ENCODE measurements at places on chromosomes 3 and 15.

DNA sequence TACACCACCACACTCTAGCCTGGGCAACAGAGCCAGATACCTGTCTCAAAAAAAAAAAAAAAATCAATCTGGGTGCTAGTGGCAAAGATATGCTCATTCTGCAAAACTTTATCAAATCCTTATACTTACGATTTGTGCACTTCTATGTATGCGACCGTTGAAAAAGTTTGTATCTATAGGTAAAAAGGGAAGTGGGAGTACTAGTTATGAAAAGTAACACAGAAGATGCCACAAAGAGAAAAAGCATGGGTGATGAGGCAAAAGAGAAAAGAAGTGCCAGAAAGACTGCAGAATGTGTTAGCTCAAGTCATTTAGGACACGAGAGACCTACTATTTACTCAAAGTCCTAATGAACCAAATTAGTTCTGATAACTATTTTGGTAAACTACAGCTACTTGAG lies 407.8 kb downstream of the SHQ1 start:
- no peak for DNase-seq

DNA sequence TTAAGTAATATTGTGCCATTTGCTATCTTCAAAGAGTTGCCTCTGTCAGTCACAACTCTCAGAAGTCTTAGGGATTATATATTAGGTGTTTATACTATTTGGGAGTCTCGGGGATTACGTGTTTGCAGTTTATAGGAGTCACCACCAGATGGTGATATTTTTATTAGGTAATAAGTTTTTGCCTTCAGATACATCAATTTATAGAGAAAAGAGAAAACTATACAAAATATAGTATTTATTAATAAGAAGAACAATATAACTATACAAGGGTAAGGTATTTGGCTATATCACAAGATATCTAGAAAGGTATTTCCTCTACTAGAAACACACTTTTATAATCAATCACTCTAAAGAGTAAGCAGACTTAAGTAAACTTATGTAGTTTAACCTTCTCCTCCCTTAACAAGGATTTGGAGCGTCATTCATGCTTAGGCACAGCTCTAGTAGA lies 10.7 kb upstream of the DHX36 start:
- peak; percentile 38 for DNase-seq

DNA sequence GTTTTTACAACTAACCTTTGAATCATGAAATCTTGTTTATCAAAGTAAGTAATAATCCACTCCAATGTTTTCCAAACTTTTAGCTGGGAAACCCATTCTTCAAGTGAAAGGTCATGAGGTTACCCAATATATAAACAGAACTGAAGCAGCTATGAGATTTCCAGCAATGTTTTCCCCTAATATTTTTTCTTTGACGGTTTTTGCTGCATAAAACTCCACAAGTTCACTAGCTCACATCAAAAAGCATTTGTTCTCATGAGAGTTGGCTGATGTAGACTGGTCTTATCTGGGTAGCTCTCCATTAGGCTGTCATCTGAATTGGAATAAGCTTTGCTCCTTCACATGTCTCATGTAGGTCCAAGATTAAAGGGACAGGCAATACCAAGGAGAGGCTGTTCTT lies 241.2 kb upstream of the LRRC3B start:
- no peak for DNase-seq

DNA sequence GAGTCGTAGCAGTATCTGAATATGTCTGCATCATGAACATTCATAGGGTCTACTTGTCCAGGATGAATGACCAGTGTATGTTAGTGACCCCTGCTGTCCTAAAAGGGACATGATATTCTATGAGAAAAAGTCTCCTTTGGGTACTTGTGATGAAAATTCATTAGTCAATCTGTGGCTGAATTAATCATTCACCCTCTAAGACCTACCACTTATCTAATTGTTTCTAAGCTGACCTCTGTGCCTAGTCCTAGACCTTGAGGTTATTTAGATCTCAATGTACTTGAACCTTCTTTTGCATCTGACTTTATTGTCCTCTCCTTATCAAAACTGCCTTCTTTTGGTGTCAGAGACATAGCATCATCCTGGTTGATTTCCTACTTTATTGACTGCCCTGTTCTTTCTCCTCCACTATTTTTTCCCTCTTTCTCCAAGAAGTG lies 799.3 kb downstream of the DIPK2A start:
- DNase-seq: no peak

DNA sequence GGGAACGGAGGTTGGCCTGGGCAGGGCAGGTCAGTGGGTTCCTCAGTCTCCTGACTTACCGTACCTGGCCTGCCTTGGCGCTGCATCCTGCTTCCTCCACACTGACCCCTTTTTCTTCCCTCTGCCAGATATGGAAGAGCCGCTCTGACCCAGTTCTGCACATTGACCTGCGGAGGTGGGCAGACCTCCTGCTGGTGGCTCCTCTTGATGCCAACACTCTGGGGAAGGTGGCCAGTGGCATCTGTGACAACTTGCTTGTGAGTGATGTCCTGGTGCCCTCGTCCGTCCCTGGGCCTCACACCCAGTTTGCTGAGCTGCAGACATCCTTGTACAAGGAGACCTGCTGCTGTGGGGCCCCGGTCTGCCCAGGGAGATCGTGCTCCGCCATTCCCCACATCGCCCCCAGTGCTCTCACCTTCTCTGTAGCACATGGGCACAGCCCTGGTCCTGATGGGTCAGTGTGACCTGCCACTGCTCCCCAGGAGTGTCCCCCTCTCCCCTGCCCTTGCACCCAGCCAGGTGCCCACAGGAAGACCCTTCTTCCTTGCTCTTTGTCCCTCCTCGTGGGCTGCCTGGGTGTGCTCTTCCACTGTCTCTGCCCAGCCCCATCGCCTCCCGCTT lies 21.0 kb downstream of the PPCDC start:
- no peak for DNase-seq

DNA sequence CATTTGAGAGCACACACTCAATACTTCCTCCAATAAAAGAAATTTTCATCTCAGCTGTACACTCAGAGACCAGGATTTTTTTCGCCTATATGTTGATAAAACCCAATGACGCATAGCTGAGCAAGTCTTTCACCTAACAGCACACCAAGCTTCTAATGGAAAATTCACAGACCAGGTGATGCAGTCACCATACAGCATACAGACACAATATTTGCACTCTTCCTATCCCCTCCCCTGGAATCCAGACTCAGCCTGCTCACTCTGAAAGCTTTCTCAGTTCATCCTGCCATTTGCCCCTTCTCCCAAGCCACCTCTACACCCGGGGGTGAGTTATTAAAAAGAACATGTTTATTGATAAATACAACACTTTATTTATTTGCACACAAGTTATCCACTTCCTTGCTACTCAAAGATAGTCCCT lies 1.7 kb downstream of the TBC1D5 start:
- peak; percentile 14 for DNase-seq

GRCh38 chr15:81161851-81162250 lies 27.8 kb downstream of the CFAP161 start:
- no peak for DNase-seq

- DNase-seq: no peak
Observed at GRCh38 chr15:67908756-67909155, 68.9 kb upstream of the RNU6-1 start.

DNA sequence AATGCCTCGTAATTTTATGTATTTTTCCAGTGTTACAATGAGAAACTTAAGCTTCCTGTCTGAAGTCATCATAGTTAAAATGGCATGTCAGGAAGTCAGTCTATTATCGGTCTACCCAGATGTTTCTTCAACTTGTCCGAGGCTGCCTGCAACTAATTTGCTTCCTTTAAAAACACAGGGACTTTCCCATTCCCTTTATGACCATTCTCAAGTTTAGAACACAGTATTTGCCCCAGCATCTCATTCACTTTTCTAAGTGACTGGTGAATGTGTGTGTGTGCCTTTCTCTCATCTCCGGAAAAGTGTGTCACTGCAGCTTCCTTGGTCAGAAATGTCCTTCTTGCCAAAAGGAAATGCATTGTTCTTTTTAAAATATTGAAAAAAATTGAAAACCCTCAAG lies 466.6 kb downstream of the RAP2B start:
- no peak for DNase-seq

DNA sequence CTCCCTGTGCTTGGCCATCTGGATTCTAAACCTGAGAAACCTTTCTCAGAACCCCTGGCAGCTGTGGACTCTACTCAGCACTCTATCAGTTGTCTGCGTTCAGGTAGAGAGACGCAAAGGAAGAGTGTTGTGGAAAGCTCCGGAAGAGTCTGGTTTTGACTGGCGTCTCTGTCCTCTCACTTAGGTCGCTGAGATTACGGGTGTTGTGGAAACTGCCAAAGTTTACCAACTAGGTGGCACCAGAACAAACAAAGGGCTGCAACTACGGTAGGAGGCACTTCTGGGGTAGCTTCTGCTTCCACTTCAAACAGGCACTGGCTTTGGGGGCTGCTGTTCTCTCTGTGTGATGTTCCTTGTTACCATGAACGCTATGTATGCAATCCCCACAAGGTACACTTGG lies 19.2 kb upstream of the ITPKA start:
- DNase-seq: no peak

- DNase-seq: no peak
Observed at GRCh38 chr3:128407247-128407646, 59.4 kb downstream of the DNAJB8 start.

DNA sequence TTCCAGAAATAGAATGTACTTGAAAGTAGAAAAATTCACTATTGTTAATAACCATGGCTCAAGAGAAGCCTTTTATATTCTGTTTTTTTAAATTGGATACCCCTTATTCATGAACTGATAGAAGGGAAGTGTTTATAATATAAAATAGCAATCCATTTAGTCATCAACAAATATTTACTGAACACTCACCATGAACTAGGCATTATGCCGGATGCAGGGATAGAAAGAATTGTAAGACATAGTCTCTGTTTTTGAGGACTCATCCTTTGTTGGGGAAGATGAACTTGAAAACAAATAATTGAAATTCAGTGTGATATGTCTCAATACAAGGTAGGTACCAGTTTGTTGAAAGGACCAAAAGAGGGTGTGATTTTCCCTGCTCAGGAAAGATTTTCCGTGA lies 160.9 kb upstream of the SATB1 start:
- DNase-seq: no peak

DNA sequence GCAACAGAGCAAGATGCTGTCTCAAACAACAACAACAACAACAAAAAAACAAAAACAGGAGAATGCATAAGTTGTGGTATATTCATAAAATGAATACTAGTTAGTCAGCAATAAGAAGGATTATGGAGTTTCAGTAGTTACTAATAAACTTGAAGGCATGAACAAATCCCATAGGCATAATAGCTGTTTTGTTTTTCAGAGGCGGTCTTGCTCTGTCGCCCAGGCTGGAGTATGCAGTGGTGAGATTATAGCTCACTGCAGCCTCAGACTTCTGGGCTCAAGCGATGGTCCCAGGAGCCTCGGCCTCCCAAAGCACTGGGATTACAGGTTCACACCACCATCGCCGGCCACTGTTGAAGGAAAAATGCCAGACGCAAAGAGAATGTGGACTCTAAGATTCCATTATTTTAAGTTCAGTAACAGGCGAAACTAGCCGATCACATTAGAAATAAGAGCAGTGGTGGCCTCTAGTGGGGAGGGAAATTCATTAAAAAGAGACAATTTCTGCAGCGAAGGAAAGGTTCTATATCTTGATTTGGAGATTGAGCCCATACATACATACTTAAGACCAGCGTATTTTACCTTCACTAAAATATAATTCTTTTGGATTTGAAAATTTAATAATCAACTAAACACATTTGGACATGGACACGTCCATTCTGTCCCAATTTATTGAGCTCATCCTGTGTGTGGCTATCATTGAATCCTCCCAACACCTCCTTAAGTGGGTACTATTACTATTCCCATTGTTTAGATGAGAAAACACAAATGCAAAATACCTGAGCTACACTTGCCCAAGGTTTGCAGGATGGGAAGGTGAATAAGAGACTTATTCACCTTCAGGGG lies 27.4 kb upstream of the HDAC11 start:
- peak; percentile 61 for DNase-seq

GRCh38 chr3:160754371-160754854 lies 1.6 kb upstream of the PPM1L start:
- peak; percentile 67 for DNase-seq

DNA sequence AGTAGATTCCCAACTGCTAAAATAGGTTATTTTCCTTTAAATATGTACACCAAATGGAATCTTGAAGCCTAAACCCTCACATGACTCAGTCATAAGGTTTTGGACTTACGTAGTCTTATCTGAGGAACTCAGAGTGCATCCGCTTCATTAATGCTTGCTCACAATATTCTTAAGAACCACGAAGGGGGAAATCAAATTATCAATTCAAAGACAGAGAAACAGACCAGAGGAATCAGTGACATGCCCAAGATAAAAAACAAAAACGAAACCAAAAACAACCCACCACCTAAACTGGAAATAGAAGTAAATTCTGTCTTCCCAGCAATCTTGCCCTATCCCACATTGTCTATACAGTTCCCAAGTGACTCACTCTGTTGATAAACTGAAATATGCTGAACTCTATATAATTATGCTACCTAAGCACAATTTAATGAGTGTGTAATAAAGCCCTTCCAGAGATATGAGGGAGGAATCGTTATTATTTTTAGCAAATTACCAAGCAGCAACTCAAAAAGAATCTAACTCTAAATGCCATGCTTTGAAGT lies 135.4 kb upstream of the CBLB start:
- no peak for DNase-seq

DNA sequence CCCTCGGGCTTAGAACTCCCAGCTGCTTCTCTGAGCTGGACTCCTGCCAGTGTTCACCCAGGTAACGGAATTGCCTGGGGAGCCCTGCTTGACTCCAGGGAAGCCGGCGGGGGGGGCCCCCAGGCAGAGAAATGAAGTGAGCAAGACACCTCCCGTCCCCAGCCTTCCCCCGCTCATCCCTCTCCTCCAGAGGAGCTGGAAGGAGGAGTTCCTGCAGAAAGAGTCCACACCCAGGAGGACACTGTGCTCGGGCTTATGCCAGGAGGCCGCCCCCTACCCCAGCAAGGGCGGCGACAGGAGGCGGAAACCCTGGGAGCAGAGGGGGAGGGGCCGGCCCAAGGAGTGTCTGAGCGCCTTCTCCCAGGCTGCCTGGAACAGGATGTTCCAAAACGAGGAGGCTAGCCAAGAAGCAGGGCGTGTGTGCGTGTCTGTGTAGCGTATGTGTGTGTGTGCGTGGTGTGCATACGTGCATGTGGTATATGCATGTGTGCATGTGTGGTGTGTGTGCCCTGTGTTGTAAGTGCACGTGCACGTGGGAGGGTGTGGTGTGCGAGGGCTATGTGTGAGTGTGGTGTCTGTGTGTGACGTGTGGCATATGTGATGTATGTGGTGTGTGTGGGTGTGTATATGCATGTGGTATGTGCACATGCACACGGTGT lies 511.3 kb downstream of the SHQ1 start:
- peak; percentile 81 for DNase-seq

DNA sequence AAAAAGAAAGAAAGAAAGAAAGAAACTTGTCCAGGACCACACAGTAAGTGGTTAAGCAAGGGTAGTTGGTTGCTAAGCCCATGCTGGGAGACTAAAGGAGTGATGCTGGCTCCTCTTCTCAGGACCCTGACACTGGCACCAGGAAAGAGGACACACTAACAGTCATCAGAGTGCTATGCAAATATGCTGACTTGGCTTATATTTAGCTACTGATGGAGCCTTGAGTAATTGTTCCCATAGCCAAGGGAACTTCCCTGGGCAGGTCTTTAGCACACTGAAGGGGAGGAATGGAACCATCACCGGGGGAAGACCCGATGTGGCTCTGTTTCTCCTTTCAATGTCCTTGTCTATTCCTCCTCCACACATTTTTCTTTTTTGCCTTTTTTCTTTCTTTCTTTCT lies 6.2 kb downstream of the TMEM40 start:
- DNase-seq: no peak

- no peak for DNase-seq
Observed at GRCh38 chr3:132753946-132754345, 31.7 kb upstream of the NPHP3 start.

- DNase-seq: peak; percentile 92
Observed at GRCh38 chr3:149547413-149547812, 72.9 kb downstream of the TM4SF4 start.

- no peak for DNase-seq
Observed at GRCh38 chr3:140403608-140404007, 274.3 kb upstream of the TRIM42 start.

All from muscle of arm (tissue), 14 donors.